Naive thymus-derived CD8-positive, alpha-beta T cell (primary cell): ENCODE measurements at places on chromosomes 1 and 21.

DNA sequence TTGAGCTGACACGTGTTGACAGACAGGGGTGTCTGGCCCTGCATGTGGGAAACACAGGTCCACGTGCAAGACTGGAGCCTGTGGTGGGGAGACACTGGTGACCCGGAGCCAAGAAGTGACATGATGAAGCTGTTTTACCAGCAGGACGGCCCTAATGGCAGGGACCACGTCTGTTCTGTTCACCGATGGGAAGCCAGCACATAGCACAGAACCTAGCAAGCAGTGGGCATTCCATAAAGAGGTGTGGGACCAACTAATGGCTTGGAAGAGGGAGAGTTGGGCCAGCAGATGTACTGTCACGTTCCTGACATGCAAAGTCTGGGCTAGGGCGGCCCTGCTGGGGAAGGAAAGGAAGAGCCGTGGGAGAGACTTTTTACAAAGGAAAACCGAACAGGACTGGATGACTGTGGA lies 15.3 kb downstream of the NAV1 start:
- no peak for DNase-seq

DNA sequence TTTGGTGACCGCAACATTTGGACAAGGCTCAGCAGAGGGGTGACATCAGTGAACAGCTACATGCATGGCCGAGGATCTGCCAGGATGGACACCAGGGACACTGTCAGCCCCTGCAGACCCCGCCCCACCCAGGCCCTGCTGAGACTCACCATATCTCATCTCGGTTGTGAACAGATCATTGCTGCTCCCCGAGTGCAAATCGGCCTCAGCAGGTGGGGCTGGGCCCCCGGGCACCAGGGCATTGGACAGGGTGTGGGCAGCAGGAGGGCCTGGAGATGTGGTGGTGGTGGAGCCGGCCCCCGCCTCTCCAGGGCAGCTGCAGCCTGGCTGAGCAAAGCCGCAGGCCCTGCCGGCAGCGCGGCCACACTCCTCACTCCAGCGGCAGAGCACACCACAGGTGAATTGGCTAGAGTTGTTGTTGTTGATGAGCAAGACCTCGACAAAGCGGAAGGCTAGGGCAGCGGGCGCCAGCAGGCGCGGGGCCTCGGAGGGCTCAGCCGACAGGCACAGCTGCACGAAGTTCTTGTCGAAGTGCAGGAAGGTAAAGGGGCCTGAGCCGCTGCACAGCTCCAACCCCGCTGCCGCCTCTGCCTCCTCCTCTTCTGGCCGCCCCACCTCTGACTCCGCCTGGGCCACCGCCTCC lies 8.2 kb downstream of the ADGRB2 start:
- no peak for DNase-seq

DNA sequence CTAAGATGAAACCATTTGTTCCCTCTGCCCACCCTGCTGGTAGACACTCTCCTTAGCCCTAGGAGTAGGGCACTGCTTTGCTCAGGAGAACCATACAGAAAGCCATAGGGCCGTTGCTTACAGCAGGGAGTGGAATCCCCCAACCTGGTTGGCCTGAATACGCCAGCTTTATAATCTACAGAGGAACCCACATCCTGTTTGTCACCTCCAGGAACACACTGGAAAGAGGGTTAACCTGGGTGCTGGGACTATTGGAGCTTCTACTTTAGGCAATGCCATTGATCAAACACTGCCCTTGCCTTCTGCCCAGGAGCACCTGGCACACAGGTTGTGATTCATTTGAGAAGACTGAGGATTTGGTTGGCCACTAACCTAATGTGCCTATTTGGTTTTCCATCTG lies 124.8 kb downstream of the TNR start:
- no peak for DNase-seq

DNA sequence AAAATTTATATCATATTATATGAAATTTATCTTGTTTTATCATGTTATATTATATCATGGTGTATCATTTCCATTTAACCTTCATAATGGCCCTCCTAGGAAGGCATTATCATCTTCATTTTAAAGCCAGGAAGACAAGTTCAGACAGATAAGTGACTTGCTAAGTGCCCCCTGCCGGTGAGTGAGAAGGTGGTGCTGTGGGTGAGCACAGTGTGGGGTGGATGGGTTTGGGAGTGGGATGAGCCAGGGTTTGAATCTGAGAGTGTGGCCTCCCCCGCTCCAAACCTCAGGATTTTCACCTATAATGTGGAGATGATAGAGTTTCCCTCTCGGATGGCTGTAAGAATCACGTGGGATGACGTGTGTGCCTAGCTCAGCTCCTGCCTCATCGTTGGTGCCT lies 108.7 kb upstream of the IGSF21 start:
- no peak for DNase-seq

DNA sequence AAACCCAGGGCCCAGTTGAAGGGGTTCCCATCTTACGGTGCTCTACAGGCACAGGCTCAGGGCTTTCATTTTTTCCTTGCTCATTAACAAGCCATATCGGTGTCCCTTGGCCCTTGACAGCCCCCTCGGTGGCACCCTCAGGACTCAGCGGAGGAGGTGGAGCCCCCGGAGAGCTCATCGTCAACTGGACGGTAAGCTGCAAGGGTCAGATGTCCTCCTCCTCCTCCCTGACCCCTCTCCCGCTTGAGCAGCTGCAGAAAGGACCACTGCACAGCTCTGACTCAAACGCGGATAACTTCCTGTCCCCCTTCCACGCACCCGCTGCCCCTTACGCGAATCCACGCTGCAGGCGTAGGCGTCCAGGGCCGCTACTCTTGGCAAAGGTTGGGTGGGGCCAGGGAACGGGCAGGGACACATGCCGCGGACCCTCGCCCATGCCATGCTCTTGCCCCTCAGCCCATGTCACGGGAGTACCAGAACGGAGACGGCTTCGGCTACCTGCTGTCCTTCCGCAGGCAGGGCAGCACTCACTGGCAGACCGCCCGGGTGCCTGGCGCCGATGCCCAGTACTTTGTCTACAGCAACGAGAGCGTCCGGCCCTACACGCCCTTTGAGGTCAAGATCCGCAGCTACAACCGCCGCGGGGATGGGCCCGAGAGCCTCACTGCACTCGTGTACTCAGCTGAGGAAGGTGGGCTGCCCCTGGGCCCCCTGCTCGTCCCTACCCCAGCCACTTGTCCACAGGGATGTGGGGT lies 14.7 kb downstream of the TMEM81 start:
- no peak for DNase-seq
